CD4-positive, alpha-beta T cell treated with Interferon gamma for 1 hour (primary cell): ENCODE measurements at places on chromosomes 3 and 15.

GRCh38 chr3:3998140-3998922, 199.1 kb downstream of the LRRN1 start:
- no peak for DNase-seq

DNA sequence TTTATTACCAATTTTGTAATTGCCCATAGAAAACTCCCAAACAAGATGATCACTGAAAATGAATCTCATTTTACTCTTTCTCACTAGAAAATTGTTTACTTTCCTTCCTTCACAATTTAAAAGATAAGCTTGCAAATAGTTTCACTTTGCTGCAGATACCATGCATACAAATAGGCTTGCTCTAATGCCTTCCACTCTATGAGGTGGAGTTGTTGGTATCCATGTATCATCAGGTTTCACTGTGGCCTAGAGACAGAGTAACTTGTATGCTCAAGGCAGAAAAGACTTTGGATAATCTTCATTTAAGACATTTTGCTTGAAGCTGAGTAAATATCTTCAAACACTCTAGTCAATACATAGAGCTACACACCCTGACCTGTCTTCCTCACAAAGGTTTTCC, 60.8 kb downstream of the RYK start:
- no peak for DNase-seq

DNA sequence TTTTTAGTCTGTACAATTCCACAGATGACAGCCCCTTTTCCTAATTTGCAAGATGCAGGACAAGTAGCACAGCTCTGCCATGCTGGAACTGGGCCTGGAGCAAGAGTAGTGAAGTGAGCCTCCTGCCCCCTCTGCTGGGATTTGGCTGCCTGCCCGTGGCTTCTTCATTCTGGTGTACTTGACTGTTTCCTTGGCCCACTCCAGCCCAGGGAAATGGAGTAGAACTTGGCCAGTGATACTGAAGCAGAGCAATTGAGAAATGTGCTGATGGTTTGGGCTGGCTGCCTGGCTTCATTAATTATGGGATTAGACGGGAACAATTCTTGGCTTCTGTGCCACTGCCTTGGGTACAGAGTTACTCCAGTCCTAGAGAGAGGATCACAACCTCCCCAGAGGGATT, 2.8 kb downstream of the GPD1L start:
- no peak for DNase-seq

- DNase-seq = no peak
These were observed 71.8 kb downstream of the TMEM44 start for GRCh38 chr3:194561306-194561974.

DNA sequence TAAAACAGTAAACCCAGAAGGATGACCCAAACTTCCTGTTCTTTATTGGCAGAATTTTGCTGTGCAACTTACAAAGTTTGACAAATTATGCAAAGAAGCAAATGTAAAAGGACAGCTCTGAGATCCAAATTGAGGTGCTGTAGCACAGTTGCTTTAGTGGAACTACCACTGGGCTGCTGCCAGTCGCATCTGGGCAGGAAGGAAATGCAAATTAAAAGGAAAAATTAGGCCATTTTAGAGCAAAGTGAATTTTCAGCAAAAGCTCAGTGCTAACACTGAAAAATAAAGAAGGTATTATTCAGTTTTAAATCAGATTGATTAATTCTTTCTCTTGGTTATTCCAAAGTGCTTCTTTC, 104.5 kb downstream of the ZMAT3 start:
- no peak for DNase-seq

DNA sequence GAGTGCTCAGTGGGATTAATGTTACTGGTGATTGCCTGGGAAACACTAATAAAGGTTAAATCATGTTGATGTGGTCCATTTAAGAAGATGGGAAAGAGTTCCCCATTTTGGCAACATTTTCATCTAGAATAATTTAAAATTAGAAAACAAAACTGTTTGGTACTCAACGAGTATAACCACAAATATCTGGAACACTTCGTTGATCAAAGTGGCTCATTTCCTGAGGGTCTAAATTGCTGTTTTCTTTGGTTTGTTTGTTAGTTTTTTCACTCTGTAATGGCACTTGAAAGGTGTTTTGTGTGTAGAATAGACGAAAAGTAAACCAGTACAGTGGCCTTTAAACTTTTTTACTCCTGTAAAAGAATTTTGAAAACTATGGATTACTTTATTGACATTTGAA, 73.9 kb downstream of the BBX start:
- DNase-seq = no peak

GRCh38 chr3:17162116-17162515, 277.4 kb downstream of the PLCL2 start:
- DNase-seq = no peak

DNA sequence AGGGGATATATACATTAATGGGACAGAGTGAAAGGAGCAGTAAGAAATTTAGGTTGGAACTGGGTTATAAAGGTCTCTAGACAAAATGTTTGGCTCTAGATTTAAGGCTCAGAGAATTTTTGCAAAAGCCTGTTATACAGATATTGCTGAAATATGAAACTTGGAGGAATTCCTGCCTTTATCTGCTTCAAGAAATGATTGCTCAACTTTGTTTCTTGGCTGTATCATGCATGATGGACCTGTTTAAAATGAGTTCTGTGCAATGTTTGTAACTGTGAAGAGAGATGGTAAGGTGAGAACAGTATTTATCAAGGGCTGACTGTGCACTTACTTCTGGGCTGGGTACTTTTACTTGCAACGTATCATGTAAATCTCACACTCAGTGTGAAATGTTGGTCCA, 3.3 kb downstream of the CRYBG3 start:
- no peak for DNase-seq

GRCh38 chr3:10185804-10186762, 21.4 kb downstream of the IRAK2 start:
- no peak for DNase-seq

DNA sequence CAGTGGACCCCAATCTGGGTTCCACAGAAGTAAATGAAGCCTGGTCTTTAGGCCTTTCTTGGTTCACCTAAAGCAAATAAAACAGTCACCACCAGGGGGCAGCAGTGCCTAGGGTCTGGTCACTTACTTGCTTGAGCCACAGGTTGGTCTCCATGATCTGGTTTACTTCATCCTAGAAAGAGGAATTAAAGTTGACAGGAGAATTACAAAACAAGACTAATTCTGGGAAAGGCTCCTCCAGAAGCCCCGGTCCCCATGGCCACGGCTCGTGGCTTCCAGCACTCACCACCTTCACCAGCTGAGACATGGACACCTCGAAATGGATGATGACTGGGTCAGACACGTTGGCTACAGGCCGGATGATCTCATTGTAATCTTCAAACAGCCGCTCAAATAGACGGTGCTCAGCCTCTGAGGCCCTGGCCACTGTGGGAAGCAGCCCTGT, 2.3 kb downstream of the CHRNA3 start:
- DNase-seq = peak; percentile 59

DNA sequence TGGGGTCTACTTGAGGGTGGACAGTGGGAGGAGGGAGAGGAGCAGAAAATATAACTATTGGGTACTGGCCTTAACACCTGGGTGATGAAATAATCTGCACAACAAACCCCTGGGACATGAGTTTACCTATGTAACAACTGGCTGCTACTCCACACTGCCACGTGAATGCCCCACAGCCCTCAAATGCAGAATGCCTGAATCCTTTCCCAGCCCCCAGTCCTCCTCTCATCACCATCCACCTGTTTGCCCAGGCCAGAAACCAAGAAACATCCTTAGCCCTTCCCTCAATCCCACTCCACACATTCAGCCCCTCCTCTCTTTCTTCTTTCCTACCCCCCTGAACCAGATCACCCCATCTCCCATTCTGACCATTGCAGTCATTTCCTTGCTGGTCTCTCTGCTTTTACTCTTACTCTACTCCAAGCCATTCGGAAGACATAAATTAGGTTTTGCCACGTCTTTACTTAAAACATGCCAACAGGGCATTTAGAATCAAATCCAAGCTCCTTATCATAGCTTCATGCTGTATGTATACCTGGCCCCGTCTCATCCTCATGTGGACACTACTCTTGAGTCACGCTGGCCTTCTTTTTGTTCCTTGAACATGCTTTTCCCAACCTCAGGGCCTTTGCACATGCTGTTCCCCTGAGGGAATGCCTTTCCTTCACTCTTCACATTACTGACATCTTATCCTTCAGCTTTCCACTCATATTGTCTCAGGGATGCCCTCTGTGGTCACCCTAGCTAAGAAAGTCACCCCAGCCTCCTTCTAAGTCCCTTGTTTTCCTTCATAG, 137.5 kb upstream of the ABHD17C start:
- DNase-seq = no peak

DNA sequence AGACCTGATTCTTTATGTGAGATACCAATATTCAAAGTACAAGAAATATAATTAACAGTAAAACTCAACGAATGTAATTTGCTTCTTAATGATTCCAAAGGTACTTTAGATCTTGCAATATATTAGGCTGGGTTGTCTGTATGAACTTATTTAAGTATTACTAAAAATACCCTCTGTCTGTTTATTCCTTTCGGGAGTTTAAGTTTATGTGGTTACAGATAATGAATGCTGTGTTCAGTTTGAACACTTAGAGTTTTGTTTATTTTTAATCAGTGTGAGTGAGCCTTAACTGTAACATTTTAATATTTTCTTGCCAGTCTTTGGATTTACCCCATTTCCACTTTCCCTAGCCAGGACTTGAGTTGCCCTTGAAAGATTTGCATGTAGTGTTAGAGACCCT, 3.5 kb downstream of the PDE8A start:
- DNase-seq = no peak

- DNase-seq = no peak
These were observed 668 bp downstream of the MFGE8 start for GRCh38 chr15:88912500-88912921.

DNA sequence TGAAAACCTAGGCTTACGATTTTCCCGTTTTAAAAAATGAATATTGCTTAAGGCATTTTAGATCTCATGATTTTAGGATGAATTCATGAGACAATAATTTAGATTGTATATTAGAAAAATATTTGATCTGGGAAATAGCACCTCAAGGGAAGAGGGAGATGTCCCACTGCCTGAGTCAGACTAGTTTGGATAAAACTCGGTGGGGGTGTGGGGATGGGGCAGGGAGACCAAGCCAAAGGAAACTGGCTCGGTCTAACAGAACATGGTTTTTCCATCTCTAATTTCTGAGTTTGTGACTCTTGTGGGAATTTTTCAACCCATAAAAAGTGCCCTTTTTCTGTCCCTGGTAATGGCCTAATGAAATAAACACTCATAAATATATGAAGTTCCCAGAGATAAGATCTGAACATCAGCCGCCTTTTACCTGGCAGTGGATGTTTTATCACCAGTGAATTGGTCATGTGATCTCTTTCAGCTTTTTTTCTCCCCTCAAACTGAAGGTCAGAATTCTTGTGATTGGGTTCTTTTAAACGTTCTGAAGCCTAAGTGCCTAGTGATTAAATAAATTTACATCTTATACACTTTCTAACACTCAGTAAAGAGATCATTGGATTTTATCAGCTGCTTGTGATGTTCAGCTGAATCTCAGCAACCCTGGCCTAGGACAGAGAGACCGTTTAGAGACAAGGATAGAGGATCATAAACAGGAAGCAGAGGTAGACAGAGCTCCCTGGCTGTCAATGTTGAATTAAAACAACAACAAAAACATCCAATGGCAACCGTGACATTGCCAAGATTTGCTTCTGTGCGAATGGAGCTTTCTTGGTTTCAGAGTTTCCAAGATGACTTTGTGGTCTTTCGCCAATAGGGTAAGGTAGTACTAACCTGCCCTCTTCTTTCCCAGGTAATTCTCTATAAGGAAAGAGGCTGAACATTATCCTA, 1038.2 kb downstream of the MCTP2 start:
- DNase-seq = no peak

DNA sequence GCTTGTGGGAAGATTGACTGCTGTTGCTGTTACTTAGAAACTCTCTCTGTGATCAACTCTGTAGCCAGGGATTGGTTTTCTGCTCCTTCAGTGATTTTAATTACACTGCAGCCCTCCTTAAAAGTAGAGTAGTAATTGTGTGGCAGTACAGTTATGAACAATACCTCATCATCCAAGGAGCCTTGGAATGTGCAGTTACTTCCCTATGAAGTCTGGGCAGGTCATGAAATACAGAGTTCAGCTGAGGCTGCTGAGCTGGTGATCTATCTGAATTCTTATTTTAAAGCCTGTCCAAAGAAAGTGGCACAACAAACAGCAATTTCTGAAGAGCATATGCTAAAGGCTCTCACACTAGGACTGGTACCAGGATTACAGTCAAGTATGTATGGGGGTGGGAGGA, 37.4 kb upstream of the MRPL3 start:
- no peak for DNase-seq

DNA sequence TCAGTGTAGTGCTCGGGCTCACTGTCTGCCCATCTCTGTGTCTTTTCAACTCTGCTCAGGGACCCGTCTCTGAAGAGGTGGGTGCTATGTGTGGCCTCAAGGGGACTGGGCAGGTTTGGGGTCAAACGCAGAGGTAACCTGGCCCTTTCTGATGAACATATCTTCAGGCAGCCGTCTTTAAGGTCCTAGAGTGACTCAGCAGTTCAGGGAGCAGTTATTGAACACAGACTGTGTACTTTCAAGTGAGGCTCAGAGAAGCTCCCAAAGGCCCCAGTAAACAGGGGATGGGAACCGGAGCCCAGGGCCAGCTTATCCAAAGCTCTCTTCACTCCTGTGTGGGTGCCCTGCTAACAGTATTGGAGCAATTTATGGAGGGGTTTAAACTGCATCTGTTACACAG, 73.1 kb downstream of the WDR76 start:
- no peak for DNase-seq

- no peak for DNase-seq
These were observed 68.6 kb downstream of the ST6GAL1 start for GRCh38 chr3:186998937-186999368.

GRCh38 chr3:140265302-140265701, 330.3 kb downstream of the CLSTN2 start:
- no peak for DNase-seq

DNA sequence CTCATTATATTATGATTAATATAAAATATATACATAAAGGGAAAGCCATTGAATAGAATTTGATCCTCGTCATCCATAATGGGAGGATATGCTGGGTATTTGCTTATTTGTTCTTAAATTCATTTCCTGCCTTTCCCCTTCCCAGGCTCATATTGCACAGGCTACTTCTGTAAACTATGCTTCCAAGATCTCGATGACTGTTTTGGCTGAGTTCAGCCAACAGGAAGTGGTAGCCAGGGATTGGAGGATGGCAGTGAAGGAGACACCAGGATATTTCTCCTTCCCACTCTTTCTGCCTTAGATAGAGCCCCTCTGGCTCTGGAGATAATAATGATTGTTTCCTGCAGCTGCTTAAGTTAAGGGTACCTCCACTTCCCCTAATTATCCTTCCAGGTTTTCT, 44.3 kb upstream of the DYNC1LI1 start:
- no peak for DNase-seq

GRCh38 chr3:13516760-13517135, 32.2 kb upstream of the FBLN2 start:
- no peak for DNase-seq
